GM12891 (cell line): ENCODE measurements at places on chromosomes 13 and 19.

DNA sequence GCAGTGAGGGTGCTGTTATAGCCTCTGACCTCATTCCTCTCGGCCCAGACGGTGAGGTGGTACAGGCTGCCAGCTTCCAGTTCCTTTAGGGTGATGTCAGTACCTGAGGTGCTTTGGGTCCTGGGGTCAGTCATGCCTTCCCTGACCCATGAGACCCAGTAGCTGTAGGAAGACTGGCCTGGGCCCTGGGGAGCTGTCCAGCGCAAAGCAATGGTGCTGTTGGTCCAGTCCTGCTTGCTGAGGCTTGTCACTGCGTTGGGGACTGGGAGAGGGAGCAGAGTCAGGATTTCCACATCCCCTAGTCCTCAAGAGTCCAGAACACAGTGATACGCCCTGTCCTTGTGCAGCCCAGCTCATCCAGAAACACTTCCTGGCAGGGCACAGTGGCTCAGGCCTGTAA is 10.7 kb downstream of the PTPRH start:
- no peak for DNase-seq

GRCh38 chr19:57052081-57052480 is 67.7 kb upstream of the USP29 start:
- DNase-seq: no peak

GRCh38 chr19:3178973-3179738 is 587 bp downstream of the S1PR4 start:
- DNase-seq: no peak

DNA sequence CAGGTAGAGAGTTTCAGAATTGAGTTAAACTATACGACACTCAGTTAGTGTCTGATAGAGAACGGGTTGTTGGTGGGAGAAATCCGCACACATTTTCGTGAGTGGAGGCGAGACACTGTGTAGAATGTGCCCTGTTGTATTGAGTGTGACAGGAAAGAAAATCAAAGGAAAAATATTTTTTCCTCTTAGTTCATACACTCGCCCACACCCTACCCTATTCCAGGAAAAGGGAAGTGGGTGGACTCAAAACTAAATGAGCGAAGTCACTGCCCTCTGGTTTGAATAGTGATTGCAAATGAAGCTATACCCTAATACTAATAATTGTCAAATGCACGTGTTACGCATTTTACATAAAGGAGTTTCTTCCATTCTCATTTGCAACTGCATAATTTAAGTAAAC is 2.0 kb downstream of the ZNF347 start:
- no peak for DNase-seq

DNA sequence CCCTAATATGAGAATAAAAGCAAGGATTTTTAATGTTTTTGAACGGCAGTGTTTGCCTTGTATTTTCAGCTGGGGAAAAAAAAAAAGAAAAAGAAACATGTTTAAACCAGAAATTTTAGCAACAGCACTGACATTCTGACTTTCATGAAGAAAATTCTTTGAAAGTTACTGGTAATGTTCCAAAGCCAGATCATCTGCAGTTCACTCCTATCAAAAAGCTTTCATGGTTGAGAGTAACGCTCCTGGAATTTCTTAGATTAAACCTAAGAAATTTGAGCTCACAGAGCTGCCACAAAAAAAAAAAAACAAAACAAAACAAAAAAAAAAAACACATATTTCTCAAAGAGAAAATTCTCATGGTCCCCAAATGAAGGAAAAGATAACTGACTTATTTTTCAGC is 1106.7 kb downstream of the EFNB2 start:
- DNase-seq: no peak

DNA sequence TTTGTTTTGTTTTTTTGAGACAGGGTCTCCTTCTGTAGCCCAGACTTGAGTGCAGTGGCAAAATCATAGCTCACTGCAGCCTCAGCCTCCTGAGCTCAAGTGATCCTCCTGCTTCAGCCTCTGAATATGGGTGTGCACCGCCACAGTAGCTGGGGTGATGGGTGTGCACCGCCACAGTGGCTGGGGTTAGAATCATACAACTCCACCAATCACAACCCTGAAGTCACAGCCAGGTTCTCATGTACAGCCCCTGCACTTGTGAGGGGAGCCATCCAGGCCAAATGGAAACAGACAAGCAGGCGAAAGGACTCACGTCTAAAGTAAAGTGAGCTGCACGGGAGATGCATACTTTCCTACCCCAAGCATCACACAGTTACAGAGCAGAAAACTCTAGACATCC is 63.1 kb upstream of the RANBP3 start:
- no peak for DNase-seq

- no peak for DNase-seq
Measured at GRCh38 chr19:51681286-51681941, 11.7 kb upstream of the SPACA6 start.

DNA sequence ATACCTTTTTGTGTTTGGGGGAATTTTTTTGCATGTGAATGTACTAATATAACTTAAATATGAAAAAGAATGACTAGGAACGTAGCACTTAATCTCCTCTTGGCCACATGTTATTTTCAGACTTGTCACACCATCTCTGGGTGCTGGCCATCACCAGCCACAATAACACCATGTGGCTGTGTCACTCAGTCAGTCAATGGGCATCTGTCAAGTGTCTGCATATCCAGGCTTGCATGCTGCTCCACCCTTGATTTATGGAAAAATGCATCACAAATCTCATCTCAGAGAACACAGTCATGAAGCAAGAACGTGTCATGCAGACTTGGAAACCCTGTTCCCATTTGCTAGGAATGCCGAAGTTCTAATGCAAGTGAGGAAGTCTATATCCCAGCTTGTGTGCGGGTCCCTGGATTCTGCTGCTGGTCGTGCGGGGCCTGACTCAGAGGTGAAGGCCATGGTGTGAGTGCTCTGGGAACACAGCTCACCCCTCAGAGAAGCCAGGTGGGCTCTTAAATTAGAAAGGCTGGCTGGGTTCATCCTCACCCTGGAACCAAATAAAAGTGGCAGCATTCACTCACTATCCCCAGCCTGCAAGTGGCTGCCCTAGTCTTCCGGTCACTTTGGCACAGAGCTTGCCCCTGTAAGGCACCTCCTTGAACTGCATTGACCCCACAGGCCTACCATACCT is 53.6 kb upstream of the ARHGEF7 start:
- no peak for DNase-seq

GRCh38 chr13:113110852-113111315 is 5.3 kb downstream of the F7 start:
- DNase-seq: no peak

DNA sequence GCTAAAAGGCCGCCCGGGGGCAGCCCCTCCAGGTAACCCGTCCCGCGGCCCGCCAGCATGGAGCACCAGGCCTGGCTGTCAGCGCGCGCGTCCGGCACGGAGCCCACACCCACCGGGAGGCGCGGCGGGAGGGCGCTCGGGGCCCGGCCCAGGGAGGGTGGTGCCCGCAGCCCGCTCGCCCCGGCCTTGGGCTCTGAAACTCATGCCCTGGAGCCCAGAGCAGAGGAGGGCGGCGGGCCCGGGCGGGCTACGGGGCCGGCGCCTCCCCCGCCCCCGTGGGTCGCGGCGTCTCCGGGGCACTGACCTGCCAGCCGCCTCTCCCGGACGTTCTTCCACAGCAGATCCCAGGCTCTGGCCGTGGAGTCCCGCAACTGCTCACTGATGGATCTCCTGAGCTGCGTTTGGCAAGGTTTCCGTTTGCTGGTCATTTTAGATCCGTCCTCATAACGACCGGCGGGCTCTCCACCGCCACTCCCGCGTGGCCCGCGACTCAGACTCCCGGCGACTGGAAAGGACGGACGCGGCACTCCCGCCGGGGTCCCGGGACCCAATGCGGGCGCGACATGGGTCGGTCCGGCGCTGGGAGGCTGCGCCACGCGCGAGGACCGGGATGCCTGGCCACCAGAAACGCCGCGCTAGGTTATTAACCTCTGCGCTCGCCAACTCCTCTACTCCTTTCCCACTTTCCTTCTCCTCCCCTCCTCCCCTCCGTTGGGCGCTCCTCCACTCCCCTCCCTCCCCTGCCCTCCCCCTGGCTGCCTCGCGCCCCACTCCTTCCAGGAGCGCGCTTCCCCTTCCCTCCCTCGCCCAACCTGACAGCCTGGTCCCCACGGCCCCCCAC is 64.7 kb upstream of the STARD13 start:
- peak; percentile 19 for DNase-seq

DNA sequence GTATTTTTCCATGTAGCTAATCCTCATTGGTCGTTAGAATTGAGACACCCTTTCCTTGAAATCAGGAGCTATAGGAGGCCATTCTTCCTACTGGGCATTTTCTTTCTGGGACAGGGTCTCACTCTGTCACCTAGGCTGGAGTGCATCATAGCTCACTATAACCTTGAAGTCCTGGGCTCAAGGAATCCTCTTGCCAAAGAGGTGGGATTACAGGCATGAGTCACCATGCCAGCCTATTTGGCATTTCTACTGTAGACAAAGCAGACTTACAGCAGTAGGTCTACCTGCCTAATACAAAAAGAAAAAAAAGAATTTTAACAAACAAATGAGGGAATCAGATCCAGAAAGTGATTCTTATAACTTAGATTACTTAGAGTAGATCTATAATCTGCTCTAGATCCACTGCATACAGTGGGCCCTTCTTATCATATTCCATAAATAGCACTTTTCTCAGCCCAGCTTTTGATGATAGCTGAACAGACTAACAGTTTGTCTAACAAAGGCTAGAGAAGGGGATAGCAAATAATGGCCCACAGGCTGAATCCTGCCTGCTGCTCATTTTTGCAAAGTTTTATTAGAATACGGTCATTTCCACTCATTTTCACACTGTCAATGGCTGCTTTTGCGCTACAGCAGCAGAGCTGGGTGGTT is 36.7 kb upstream of the USPL1 start:
- DNase-seq: no peak

DNA sequence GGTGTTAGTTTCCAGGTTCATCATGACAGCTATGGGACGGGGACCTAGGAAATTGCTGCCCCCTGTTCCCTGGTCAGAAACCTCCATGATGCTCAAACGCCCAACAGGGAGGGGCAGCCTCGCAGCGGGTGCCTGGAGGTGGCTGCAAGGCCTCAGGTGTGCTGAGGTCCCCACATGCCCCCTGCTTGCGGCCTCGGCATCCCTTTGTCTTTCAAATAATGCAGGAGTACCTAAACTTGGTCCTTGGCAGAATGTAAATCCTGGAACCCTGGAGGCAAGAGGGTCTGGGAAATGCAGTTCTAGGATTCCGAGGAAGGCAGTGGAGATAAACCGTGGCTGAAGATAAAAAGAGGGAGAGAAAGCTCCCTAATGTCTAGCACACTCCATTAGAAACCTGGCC is 52.4 kb downstream of the SKA3 start:
- DNase-seq: no peak

DNA sequence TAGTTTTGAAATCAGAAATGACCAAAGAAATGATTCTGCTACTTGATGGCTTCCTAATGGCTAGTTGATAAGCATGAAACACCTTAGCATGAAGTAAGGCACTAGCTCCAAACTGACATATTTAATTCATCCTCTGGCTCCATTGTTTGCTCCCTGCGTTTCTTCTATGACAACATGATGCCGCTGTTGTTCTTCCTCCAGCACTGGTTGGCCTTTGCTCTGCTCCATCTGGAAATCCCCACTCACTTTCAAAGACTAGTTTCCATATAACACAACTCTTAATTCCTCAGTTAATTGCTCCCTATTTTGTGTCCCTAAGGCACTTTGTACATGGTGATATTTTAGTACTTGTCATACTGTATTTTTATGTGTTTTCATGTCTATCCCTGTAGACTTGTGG is 151.6 kb downstream of the GPC6 start:
- DNase-seq: no peak

- no peak for DNase-seq
Measured at GRCh38 chr19:40133491-40133890, 42.7 kb upstream of the ZNF780A start.

DNA sequence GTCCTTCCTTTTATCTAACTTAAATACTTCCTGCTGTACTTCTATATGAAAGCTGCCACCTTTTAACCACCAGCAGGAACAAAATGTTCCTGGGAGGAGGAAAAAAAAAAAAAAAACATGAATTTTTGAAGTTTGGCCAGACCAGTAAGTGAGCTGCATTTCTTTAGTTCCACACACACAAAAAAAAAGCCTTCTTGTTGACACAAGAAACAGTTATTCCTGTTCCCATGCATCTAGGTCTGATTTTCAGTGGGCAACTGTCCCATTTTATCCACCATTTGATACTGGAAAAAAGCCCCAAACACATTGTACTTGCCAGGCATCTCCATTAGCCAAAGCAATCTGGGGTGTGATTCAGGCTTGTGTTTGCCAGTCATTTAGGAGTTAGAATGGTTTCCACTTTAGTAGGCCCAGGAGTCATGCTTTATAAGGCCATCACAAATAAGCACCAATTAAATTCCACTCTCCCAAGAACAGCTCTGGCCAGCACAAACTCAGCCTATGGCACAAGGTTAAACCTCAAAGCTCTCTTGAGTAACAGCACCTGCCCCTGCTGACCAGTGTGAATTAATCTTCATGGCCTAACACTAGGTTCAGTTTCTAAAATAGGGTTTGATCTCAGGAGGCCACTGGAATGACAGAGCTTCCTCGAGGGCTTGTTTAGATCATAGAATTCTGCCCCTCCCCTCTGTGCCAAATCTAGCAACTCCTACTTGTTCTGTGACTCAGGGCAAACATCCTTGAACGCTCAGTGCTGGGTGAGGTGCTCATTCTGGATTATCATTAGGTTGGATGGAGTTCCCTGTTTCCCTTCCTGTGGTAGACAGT is 67.1 kb downstream of the NUFIP1 start:
- no peak for DNase-seq

GRCh38 chr13:66926200-66926850 is 303.8 kb downstream of the PCDH9 start:
- DNase-seq: no peak

DNA sequence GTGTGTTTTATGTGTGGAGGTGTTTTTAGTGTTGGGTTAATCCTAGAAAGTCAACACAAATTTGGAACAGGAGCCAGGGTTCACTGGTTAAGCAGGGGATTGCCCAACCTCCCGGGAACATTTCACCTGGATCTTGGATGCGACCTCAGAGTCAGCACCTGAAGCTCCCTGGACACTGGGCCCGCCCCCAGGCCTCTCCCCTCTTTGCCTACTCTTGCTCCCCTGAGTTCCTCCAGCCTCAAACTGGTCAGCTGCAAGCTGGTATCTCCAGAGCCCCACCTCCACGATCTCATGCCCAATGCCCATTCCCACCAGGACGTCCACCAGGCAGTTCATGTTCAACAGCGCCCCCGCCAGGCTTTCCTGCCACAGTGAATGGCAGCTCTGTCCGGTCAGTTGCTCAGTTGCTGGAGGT is 9.7 kb downstream of the HSD17B14 start:
- DNase-seq: no peak
